ENCODE measurements at places on chromosomes 5 and 9.

- peaks cover 8% of the 10 kb centered on the region for H3K4me1 ChIP-seq
- no peak overlapping the region for H3K4me3 ChIP-seq
- no peak overlapping the region for H3K27ac ChIP-seq
Measured at GRCh38 chr9:34250721-34251120, 71.9 kb downstream of the UBAP1 start.

- no peak overlapping the region for H3K27ac ChIP-seq
- H3K36me3 ChIP-seq, result no peaks in the 10 kb centered on the region
- no peaks in the 10 kb centered on the region for H3K27me3 ChIP-seq
- no peak overlapping the region for H3K4me3 ChIP-seq
- DNase-seq, result no peak
Measured at GRCh38 chr5:81898403-81898802, 73.4 kb upstream of the ATG10 start.

- no peaks in the 10 kb centered on the region for H3K4me1 ChIP-seq
- no peak overlapping the region for H3K27ac ChIP-seq
- no peaks in the 10 kb centered on the region for H3K36me3 ChIP-seq
- no peaks in the 10 kb centered on the region for H3K27me3 ChIP-seq
Measured at GRCh38 chr9:85536514-85536913, 205.2 kb downstream of the AGTPBP1 start.

DNA sequence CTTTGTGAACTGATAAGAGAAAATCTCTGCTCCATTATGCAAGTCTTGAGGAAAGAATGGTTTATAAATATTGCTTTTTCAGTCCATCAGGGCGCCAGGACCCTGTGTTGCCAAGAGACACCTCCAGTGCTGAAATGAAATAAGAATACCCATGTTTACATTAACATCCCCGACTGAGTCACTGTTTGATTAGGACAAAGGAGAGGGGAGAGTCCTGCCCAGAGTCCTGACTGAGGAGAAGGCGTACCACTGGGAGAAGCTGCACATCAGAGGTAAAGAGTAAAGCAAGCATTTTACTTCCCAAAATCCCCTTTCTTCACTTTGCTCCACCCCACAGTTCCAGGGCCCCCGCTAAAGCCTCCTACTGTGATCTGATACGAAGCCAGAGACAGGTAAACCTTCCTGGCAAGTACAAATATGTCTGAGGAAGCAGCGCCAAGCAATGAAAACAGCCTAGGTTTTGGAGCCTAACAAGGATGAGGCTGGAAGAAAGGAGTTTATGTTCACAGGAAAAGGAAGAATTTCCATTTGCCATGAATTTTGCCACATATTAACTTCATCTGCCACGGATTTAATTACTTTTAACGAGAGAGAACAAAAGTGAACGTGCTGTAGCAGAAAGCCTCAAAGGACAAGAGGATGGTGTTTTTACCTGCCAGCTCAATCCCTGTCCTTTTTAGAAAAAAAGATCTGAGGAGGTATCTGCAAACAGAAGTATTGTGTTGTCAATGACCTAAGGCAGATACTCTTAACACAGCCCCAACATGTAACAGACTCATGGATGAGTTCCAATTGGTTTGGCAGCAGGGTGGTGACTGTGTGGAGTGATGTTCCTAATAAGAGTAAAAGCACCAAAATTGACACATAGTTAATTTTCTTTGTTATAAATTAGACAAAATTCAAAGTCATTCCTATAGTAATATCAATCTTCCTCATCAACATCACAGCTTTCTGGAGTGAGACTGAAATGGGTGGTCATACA, 209.4 kb upstream of the TLE4 start:
- peaks cover 2% of the 10 kb centered on the region for H3K4me1 ChIP-seq
- H3K27ac ChIP-seq, result no peak overlapping the region
- no peak for DNase-seq
- no peak overlapping the region for H3K4me3 ChIP-seq
- no peaks in the 10 kb centered on the region for H3K36me3 ChIP-seq

DNA sequence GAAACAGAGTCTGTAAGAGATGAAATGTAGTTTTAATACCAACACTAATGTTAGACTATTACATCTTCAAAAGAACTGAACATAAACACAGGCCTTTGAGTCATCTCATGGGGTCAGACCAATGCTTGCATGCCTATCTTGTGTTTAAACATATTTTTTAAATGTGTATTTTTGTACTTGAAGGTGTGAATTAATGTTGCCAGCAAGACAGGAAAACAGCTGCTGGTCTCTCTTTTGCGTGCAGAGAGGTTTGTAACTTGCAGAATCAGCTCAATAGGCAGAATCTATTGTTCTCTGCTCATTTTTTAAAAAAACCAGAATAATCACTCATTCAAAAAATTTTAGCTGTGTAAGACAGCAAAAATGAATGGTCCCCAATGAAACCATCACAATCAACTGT, 180.2 kb downstream of the ALDH1A1 start:
- DNase-seq, result no peak
- H3K4me1 ChIP-seq, result no peaks in the 10 kb centered on the region
- H3K27me3 ChIP-seq, result no peaks in the 10 kb centered on the region
- no peaks in the 10 kb centered on the region for H3K36me3 ChIP-seq
- no peak overlapping the region for H3K4me3 ChIP-seq

DNA sequence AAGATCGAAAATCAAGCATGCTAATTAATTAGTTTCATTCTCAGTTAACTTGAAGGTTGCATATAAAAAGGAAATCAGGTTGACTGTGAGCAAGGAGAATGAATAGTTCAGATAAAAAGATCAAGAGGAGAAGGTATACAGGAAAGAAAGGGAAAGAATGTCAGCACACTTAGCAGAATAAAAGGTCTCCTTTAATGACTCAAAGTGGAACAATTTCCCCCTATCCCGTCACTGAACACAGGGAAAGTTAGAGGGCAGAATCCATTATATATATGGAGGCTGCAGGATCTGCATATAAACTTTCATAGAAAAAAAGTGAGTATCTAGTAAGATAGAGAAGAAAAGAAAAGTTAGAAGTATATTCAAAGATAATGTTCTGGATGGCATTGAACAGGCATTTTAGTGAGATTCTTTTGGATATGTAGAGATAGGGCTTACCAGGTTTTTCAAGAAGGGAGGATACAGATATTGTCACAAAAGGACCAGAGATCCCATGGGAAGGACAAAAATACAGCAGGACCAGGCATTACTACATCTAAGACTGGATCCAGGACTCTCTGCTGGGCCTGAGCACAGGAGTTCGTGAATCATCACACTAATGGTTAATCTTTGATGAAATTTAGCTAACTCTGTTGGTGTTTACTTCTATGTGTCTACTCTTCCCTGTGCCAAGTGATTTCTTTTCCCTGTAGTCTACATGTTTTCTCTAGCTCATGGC, 988.2 kb upstream of the ARRDC3 start:
- DNase-seq, result no peak
- no peaks in the 10 kb centered on the region for H3K4me1 ChIP-seq
- no peaks in the 10 kb centered on the region for H3K27me3 ChIP-seq
- no peak overlapping the region for H3K4me3 ChIP-seq
- H3K36me3 ChIP-seq, result no peaks in the 10 kb centered on the region

DNA sequence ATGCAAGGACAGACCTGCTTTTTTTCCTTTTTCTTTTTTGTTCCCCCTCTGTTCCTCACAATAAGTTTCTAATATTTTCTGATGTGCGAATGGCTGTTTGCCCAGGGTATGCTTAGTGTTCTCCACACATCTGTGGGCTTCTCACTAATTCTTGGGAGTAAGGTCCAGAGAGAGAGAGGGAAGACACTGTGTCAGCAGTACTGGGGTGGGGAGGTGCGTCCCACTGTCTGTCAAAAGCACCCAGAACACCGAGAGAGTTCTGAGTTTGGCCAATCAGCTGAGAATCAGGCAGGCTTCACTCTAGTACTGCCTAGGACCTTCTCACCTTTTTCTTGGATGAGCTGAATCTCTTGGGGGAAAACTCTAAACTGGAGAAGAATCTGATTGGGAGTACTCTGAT, 61.8 kb downstream of the ELL2 start:
- no peak for DNase-seq
- H3K4me3 ChIP-seq, result no peak overlapping the region

GRCh38 chr9:77807846-77808750, 160.0 kb upstream of the GNA14 start:
- no peak overlapping the region for H3K4me3 ChIP-seq
- no peaks in the 10 kb centered on the region for H3K27me3 ChIP-seq
- no peaks in the 10 kb centered on the region for H3K36me3 ChIP-seq
- no peak overlapping the region for H3K27ac ChIP-seq
- DNase-seq, result no peak

DNA sequence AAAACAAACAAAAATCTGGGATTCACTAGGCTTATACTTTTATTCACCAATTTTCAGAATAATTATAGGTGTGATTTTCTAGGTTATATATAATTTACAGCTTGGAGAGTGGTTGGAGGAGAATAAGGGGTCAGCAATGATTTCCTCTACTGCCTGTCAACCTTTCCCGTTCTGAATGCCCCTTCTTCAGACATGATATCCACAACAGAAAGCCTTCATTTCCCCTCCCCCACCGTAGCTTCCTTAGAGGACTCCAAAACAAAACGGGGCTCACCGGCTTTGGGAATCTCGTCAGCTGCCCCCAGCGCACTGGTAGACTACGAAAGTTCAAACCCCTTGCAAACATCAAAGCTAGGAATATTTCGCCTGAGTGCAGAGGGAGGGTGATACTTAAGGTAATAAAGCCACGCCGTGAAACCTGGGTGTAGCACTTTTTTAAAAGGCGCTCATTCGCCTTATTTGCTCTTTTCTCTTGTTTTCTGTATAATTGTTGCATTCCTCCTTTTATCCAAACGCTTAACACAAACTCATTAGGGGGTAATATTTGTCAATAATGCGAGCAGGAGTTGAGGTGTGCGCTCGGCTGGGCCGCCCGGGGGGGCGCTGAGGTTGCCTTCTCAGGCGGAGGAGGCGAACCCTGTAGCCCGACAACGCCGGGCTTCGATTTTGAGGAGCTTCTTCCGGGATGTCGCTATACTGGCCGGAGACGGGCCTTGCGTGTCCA, 2.4 kb downstream of the OTP start:
- peaks cover 24% of the 10 kb centered on the region for H3K36me3 ChIP-seq
- H3K27me3 ChIP-seq, result peaks cover 49% of the 10 kb centered on the region
- H3K4me3 ChIP-seq, result no peak overlapping the region

GRCh38 chr5:171888051-171888481, 102.4 kb downstream of the SMIM23 start:
- peaks cover 4% of the 10 kb centered on the region for H3K4me1 ChIP-seq
- DNase-seq, result no peak
- H3K36me3 ChIP-seq, result peaks cover 59% of the 10 kb centered on the region
- no peak overlapping the region for H3K27ac ChIP-seq
- H3K4me3 ChIP-seq, result no peak overlapping the region

DNA sequence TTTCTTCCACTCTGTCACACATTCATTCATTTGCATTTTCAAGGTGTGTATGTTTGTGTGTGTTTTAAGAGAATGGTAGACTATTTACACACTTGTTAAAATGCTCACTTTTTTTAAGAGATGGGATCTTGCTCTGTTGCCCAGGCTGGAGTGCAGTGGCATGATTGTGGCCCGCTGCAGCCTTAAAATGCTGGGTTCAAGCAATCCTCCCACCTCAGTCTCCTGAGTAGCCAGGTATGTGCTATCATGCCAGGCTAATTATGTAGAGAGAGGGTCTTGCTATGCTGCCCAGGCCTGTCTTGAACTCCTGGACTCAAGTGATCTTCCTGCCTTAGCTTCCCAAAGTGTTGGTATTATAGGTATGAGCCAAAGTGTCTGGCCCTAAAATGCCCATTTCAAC, 173.5 kb downstream of the PDE4D start:
- no peak for DNase-seq
- no peaks in the 10 kb centered on the region for H3K27me3 ChIP-seq
- H3K4me1 ChIP-seq, result no peaks in the 10 kb centered on the region
- H3K27ac ChIP-seq, result no peak overlapping the region
- no peak overlapping the region for H3K4me3 ChIP-seq
- peaks cover 2% of the 10 kb centered on the region for H3K36me3 ChIP-seq

DNA sequence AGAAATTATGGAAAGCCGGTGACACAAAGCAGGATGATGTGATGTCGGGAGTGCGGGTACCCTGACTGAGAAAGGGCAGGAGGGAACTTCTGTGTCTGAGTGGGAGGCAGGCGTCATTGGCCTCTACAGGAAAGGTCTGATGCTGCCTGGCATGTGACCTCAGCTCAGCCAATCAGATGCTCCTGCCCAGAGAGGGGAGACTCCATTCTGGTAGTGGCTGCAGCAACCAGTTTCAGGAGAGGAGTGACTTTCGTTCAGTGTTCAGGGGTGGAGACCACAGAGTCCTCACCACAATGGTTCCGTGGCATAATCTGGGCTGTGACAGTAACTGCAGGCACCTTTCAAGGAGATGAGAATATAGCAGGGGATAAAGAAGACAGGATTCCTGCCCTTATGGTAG, 6.7 kb upstream of the SFXN1 start:
- no peaks in the 10 kb centered on the region for H3K4me1 ChIP-seq
- no peak for DNase-seq
- peaks cover 2% of the 10 kb centered on the region for H3K36me3 ChIP-seq
- H3K4me3 ChIP-seq, result no peak overlapping the region

DNA sequence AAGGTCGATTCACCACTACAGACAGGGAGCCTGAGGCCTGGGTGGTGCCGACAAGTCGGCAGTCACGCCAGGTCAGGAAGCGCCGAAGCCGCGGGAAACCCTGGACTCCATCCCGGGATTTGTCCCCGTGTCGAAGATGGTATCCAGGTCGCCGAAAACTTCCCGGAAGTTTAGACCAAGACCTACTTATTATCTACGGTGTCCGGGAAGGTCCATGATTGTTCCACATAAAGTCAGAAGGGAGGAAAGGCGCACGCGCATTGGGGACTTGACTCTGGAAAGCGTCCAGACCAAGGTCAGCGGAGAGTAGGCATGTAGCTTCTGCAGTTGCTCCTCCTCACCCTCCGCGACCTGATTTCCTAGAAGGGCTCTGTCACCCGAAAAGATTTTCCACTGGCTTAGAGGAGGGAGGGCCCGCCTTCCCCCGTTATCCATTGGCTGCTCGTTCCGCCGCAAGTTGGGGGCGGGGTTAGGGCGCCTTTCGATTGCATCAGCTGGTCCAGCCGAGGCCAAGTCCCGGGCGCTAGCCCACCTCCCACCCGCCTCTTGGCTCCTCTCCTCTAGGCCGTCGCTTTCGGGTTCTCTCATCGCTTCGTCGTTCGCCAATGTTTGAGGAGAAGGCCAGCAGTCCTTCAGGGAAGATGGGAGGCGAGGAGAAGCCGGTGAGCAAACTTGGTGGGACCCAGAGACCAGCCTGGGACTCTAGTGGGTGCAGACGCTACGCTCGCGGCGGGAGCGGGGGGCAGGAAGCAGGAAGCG, at the start of gene TARS1:
TSS of gene TARS1 (plus strand) at position 484 of the 759 bp plus-strand sequence. CDS start at position 606, 122 bp downstream.
- H3K36me3 ChIP-seq, result peaks cover 7% of the 10 kb centered on the region
- peaks cover 11% of the 10 kb centered on the region for H3K4me1 ChIP-seq
- no peak within 1 kb of the TSS for H3K4me3 ChIP-seq
- no peaks in the 10 kb centered on the region for H3K27me3 ChIP-seq

- H3K36me3 ChIP-seq, result no peaks in the 10 kb centered on the region
- H3K27me3 ChIP-seq, result peaks cover 57% of the 10 kb centered on the region
- no peak overlapping the region for H3K27ac ChIP-seq
- H3K4me1 ChIP-seq, result peaks cover 5% of the 10 kb centered on the region
- no peak overlapping the region for H3K4me3 ChIP-seq
- DNase-seq, result no peak
Measured at GRCh38 chr9:124481115-124481514, 26.1 kb downstream of the NR5A1 start.
